ENCODE measurements at places on chromosomes 2 and 18. TPM values are rescaled to one million over a fixed set of nuclear protein-coding genes. Genes with fewer than 3 reads are reported as not detected.

Gene CIB4
- total RNA-seq = not detected

Gene TUBB8B
- not detected for total RNA-seq

Gene RBKS
- total RNA-seq = 1.4 TPM

Gene CHPF
- total RNA-seq = 38.3 TPM

Gene CPLX4
- not detected for total RNA-seq

Gene POU3F3
- not detected for total RNA-seq

Gene PXDN
- 1.3 TPM for total RNA-seq

Gene PLA2R1
- total RNA-seq = not detected

Gene CCDC138
- 20.1 TPM for total RNA-seq

Gene MALL
- 1.2 TPM for total RNA-seq

Gene CTIF
- 9.5 TPM for total RNA-seq

Gene OSR1
- total RNA-seq = not detected

Gene PPIG
- 59.9 TPM for total RNA-seq
